ENCODE measurements at places on chromosomes 3 and 15.

- DNase-seq: no peak
Measured at GRCh38 chr3:140726066-140726465, 48.2 kb downstream of the TRIM42 start.

GRCh38 chr3:172415323-172415722, 32.9 kb downstream of the GHSR start:
- DNase-seq: peak; percentile 7

- no peak for DNase-seq
Measured at GRCh38 chr15:48871542-48871941, 6.4 kb upstream of the EID1 start.

- no peak for DNase-seq
Measured at GRCh38 chr3:54353946-54354345, 231.6 kb downstream of the CACNA2D3 start.

GRCh38 chr15:71892335-71892734, 82.0 kb downstream of the NR2E3 start:
- DNase-seq: no peak

DNA sequence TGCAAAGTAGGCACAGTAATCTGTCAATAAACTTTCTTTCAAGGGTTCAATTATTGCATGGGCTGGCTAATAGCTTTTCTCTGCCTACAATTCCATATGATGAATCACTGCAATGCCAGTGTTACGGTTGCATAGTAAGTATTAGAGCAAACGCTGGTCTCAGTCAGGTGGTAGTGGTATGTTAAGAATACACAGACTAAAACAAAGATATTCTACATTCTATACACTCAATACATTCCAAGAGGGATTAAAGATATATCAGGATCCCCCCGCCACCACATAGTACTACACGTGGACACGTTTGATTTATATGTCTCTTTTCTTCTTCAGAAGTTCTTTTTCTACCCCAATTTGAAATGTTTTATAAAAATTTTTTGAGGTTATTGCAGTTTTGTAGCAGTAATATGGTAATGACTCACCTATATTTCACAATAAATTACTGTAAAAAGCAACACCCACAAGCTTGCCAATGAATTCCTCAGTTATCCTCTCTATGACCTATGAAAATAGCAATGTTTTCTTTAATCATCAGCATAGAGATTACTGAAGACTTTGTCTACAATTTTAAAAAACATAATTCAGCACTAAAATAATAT, 68.2 kb downstream of the CD200R1L start:
- no peak for DNase-seq

DNA sequence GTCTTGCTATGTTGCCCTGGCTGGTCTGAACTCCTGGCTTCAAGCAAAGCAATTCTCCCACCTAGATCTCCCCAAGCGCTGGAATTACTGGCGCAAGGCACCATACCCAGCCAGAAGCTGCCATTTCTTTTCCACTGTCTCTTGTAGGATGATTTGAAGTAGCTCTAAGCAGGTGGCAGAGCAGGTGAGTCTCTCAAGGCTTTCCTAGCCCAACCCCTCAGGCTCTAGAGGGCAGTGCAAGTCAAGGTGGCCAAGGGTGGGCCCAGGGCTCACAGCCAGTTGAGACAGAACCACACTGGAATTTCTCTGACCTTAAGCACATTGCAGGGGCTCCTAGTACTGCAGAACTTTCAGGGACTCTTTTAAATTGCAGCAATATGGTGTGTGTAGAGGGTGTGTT, 15.6 kb upstream of the DAG1 start:
- DNase-seq: no peak

GRCh38 chr3:110139821-110140220, 802.5 kb upstream of the DPPA4 start:
- DNase-seq: no peak

DNA sequence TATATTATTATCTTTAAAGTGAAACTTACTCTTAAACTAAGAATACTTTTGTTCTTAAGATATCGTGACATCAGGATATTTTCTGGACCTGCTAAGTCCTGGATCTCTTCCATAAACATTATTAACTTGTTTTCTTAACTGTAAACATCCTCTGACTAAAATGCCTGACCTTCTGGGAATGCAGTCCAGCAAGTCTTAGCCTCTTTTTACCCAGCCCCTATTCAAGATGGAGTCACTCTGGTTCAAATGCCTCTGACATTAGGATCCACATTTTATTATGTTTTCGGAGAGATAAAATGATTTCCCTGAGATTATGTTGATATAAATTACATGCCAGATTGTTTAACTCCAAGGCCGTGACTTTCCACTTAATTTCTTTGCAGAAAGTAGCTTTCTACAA, 37.6 kb downstream of the OSTN start:
- DNase-seq: peak; percentile 12

DNA sequence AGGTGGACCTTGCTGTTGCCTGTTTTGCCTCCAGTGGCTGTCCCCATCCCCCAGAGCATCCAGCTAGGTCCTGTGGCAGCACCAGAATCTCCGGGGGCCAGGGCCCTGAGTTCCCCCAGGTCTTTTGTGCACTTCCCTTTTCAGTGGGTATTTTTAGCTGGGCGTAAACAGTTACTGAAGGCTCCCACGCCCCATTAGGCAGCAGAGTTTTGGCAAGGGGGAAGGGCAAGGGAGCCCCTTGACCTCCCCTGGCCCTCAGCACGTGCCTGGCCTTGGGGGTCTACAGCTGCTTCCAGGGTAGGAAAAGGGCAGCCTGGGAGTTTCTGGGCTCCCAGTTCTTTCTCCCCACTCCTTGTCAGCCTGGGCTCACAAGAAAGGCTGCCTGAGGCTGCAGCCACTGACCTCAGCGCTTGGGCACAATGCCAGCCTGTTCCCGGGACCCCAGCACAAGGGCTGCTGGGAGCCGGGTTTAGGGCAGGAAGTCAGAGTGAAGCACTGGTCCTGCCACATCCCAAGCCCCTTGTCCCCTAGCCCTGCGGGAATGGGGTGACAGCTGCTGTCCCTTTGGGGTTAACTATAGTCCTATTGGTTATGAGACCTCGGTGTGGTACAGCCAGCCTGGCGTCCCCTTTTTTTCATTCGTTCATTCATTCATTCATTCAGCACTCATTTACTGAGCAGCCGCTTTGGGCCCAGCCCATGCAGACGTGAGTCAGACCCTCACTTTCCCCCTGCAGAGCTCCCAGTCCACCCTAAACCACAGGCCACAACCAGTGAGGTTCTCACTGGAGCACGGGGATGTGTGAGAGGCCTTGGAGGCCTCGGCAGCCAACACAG, 8.4 kb downstream of the CSK start:
- DNase-seq: no peak

GRCh38 chr3:35659768-35660167, 20.4 kb downstream of the ARPP21 start:
- DNase-seq: no peak

DNA sequence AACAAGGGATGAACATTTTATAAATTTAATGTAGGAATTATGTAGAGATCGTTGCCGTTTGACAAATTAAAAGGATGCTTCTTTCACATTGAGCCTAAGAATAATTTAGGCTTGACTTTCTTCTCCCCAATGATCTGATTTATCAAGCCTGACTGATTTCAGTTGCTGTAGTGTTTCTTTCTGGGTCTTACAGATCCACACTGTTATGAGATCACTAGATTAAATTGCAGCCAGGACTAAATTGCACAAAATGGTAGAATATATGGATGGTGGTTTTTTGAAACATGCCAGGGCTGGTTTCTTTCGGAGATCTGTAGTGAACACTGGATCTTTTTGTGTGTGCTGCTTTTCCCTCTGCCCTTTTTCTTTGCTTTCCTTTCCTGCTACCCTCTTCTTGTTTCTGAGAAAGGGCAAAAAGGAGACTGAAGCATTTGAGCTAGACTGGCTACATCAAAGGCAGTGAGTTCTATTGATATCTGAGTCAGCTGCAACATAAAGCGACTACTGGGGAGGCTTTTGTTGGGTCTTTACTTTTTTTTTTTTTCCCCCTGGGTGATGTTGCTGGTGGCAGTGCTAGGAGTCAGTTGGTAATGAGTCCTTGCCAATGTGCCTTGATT, 83.0 kb downstream of the AKAP13 start:
- DNase-seq: no peak

DNA sequence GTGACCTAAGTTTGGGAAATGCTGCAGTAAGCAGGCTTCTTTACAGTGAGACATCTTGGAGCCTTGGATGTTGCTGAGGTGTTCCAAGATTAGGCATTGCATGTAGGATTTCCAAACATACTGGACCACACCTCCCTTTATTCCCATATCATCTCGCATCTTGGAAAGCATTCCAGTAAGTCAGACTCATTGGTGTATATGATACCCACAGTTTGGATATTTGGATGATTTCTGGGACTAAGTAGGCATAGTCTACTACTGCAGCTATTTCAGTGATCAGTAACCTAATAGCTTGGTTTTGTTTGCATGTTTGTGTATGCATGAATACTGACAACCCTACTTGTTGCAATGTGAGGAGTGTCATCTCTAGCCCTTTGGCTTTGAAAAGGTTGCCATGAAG, 97.3 kb downstream of the SEMA6D start:
- no peak for DNase-seq

GRCh38 chr3:111539351-111540331, 2.4 kb upstream of the CD96 start:
- peak; percentile 17 for DNase-seq

DNA sequence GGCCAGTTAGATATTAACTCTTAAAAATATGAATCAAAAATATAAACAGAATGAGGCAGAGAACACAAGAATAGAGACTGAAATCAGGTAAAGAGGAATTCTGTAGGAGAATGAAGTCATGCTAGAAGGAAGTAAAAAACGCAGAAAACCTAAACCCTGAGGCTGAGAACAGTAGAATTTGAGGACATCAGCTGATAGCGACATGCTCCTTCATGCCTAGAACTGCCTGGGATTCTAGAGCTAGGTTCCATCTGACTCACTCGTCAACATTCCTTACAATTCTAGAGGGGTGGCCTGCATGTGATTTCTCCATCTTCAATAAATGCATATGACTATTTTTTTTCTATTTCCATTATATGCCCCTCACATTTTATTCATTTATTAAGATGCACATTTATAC, 343.0 kb downstream of the ROBO1 start:
- DNase-seq: no peak

DNA sequence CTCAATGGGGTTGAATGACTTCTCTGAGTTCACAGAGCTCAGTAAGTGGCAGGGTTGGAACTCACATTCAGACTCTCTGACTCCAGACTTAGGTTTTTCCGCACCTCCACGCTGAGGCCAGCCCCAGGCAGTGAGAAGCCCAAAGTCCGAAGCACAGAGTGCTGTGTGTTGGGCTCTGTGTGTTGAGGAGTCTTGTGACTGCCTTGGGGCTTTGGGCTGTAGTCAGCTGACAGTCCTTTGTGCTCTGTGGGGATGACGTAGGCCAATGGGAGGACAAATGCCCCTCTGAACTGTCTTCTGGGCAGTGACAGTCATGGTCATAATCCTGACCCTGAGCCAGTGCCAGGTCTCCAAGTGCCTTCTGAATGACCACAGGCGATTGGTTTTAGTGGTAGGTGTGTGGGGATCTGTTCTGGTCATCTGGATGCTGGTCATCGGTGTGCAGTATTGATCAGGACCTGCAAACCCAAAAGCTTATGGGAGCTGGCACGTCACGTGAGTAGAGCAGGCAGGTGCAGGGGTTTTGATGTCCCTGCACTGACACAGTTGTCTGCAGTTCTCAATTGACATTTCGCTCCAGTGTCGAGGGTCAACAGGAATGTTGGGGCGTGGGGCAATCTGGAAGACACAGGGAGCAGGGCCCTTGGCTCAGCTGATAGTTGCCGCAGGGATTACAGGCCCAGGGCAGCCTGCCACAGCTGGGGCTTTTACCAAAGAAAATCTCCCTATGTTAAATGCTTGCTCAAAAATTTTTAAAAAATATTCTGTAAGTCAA, 45.3 kb downstream of the CAPN3 start:
- DNase-seq: no peak

DNA sequence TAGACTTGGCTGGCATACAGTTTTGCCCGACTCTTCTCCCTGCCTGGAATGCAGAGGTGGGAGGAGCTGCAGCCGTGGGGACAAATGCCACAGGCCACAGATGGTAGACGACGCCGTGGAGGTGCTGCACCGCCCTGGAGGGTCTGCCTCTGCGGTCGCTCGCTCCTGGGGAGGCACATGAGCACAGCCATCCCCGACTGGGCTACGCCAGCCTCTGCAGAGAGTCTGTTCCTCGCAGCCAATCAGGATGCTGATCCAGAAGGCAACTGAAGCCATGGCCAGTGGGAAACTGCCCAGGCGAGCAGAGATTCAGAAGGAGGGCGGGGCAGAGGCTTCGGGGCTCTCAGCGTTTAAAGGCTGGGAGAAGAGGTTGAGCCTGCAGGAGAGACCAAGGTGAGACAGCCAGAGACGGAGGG, 11.9 kb upstream of the LRRC15 start:
- DNase-seq: no peak

GRCh38 chr3:89116476-89116875, 9.1 kb downstream of the EPHA3 start:
- peak; percentile 4 for DNase-seq

DNA sequence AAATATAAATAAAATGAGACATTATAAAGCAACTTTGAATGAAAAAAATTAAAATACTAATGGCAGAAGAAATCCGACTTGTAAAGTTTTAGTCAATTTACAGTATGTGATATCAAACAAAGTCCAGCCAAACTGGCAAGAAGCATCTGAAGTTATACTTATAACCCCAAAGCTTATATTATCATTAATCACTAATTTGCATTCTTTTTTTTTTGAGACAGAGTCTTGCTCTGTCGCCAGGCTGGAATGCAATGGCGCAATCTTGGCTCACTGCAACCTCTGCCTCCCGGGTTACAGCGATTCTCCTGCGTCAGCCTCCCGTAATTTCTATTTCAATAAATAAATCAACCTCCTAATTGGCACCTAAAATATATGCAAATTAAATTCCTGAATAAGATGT, 80.1 kb downstream of the AQR start:
- DNase-seq: no peak

GRCh38 chr3:8183627-8184026, 318.0 kb upstream of the LMCD1 start:
- DNase-seq: no peak

- no peak for DNase-seq
Measured at GRCh38 chr3:188350961-188351360, 197.0 kb downstream of the LPP start.

DNA sequence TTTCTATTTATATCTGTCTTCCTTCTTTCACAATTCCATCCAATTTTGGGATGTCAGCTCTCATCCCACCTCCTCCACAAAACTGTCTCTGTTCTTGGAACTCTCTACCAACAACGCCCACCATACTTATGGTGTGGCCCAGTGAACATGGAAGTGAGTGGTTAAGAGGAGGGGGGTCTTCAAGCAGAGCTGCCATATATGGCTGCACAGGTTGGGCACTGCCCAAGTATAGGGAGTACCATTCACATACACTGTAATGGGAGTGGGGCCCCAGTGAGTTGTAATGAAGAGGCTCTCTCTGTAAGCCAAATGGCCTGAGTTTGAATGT, 7.9 kb upstream of the CAMK1 start:
- DNase-seq: no peak

DNA sequence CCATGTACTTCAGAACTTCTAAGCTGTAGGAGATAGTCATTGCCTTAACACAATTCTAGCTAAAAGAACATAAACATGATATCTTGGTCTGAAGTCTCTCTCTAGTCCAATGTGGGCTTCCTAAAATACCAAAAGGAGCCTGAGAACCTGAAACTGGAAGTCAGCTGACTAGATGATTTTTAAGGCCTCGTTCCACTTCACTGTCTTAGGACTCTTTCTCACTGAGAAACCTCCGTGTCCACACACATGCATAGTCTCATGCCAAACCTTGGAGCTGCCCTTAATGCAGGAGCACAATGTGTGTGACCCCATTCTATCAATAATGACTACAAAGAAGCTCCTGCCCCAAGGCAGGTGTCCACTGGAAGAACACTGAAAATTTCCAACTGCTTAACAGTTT, 87.7 kb downstream of the ETFA start:
- no peak for DNase-seq
